ENCODE measurements at places on chromosomes 11 and 22. TPM values are rescaled to one million over a fixed set of nuclear protein-coding genes. Genes with fewer than 3 reads are reported as not detected.

The CSTF3 gene
- total RNA-seq: 6.4 TPM

DNA sequence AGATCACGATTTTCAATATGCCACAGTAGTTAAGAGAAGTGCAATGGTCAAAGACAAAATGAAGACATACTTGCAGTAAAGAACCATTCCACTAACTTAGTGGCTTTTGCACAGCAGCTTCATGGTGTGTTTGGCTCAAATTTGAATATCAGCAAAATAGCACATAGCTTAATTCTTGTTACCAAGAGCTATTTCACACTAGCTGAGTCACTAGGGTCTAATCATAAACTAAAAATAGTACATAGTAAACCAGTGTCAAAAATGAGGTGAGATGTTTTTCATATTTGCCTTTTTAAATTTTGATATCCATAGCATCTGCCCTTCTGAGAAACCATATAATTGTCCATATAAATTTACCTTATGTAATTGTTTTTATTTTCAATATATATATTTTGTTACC lies 325.0 kb upstream of the LUZP2 start:
- H3K4me1 ChIP-seq: no peaks in the 10 kb centered on the region
- no peaks in the 10 kb centered on the region for H3K27me3 ChIP-seq
- no peak overlapping the region for H3K27ac ChIP-seq
- DNase-seq: no peak
- no peak overlapping the region for H3K4me3 ChIP-seq

GRCh38 chr11:69481393-69481844 lies at the start of gene LINC01488:
TSS of gene LINC01488 (plus strand) at chr11:69481663.
- no peaks in the 10 kb centered on the region for H3K36me3 ChIP-seq
- H3K27me3 ChIP-seq: no peaks in the 10 kb centered on the region
- DNase-seq: no peak
- no peak within 1 kb of the TSS for H3K4me3 ChIP-seq
- no peak within 1 kb of the TSS for H3K27ac ChIP-seq

The EIF4ENIF1 gene
- total RNA-seq: 10.6 TPM

DNA sequence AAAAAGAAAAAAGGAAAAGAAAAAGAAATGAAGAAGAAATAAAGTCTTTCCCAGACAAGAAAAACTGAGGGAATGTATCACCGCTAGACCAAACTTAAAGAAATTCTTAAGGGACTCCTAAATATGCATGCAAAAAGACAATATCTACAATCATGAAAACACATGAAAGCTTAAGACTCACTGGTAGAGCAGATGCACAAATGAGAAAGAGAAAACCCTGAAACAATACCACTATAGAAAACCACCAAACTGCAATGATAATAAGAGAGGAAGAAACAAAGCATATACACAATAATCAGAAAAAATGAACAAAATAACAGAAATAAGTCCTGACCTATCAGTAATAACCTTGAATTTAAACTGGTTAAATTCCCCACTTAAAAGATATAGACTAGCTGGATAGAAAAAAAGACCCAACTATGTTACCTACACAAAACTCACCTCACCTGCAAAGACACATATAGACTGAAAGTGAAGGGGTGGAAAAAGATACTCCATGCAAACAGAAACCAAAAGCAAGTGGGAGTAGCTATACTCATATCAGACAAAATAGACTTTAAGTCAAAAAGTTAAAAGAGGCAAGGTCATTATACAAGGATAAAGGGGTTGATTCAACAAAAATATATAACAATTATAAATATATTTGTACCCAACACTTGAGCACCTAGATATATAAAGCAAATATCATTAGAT lies 61.3 kb upstream of the NARS2 start:
- H3K4me3 ChIP-seq: no peak overlapping the region
- H3K4me1 ChIP-seq: no peaks in the 10 kb centered on the region
- no peaks in the 10 kb centered on the region for H3K36me3 ChIP-seq
- no peak for DNase-seq
- H3K27me3 ChIP-seq: no peaks in the 10 kb centered on the region

The VSIG2 gene
- 0.28 TPM for total RNA-seq

GRCh38 chr22:29886596-29886995 lies 3.6 kb downstream of the MTMR3 start:
- H3K4me1 ChIP-seq: peaks cover 24% of the 10 kb centered on the region
- no peak overlapping the region for H3K27ac ChIP-seq
- no peak overlapping the region for H3K4me3 ChIP-seq
- H3K36me3 ChIP-seq: no peaks in the 10 kb centered on the region
- no peak for DNase-seq

The TMEM151A gene
- 0.11 TPM for total RNA-seq

All from CD4-positive, alpha-beta T cell (primary cell).